NCI-H2227 treated with DMSO at 0.1 percent for 48 hours (cell line): ENCODE measurements at places on chromosomes 2 and 18.

- peak; percentile 76 for DNase-seq
These were observed 5.5 kb downstream of the SYT4 start for GRCh38 chr18:43271593-43272432.

DNA sequence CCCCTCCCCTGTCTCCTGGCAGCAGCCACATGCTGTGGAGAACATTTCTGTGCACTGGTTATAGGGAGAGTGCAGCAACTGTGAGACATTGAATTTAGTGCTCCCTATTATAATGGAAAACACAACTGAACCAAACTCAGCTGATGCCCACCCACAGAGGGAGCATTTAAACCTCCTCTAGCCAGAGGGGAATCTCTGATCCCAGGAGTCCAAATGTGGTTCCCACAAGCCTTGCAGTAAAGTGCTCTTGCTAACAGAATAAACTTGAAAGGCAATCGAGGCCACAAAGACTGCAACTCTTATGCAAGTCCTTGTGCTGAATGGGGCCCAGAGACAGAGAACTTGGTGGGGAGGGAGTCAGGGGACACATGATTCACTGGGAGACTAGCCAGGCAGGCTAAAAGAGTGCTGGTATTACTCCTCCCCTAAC lies 638.8 kb upstream of the VRK2 start:
- no peak for DNase-seq

DNA sequence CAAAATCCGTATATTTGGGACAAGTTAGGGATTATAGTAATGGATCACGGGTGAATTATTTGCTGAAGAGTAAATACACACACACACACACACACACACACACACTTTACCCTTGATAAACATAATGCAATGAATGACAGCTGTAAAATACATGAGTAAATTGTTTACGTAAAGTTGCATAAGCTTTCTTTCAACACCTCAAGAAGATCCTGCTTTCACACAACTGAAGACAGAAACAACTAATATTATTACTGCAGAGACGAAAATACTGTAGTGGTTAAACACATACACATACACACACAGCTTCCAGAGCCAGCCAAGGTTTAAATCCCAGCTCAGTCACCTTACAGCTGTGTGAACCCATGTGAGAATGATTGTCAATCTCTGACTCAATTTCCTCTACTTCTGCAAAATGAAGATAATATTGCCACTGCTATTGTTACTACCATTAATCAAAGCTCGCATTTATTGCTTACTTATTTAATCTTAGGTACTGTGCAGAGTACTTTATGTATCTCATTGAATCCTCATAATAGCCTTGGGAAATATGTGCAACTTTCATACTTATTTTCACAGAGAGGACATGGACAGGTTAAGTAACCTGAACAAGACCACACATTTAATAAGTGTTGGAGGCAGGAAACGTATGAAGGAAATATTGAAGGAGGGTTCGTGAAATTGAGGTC lies 50.6 kb upstream of the DOK6 start:
- no peak for DNase-seq

- DNase-seq, result no peak
These were observed 112.1 kb upstream of the SMAD7 start for GRCh38 chr18:49062832-49063226.

- no peak for DNase-seq
These were observed 35.7 kb downstream of the FEZ2 start for GRCh38 chr2:36562240-36562639.

- DNase-seq, result no peak
These were observed 227.8 kb downstream of the ZNF407 start for GRCh38 chr18:74825460-74825859.

DNA sequence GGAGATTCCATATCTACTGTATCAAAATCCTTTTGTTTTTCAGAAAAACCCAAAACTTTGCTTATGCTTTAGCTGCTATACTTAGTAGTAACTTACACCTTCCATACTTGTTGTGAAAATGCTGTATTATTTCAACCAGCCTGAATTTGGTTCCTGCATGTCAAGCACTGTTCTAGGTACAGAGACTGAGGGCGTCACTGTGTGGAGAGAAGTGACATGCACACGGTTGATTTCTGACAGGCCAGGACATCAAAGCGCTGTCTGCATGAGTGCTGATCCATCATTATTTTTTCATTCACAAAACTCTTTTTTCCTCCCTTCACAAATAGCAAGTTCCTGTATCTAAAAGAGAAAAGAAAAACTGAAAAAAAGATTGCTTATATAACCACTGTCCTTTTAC lies 31.6 kb downstream of the TRAPPC12 start:
- DNase-seq, result no peak

GRCh38 chr2:66587216-66587615 lies 152.3 kb downstream of the MEIS1 start:
- no peak for DNase-seq

DNA sequence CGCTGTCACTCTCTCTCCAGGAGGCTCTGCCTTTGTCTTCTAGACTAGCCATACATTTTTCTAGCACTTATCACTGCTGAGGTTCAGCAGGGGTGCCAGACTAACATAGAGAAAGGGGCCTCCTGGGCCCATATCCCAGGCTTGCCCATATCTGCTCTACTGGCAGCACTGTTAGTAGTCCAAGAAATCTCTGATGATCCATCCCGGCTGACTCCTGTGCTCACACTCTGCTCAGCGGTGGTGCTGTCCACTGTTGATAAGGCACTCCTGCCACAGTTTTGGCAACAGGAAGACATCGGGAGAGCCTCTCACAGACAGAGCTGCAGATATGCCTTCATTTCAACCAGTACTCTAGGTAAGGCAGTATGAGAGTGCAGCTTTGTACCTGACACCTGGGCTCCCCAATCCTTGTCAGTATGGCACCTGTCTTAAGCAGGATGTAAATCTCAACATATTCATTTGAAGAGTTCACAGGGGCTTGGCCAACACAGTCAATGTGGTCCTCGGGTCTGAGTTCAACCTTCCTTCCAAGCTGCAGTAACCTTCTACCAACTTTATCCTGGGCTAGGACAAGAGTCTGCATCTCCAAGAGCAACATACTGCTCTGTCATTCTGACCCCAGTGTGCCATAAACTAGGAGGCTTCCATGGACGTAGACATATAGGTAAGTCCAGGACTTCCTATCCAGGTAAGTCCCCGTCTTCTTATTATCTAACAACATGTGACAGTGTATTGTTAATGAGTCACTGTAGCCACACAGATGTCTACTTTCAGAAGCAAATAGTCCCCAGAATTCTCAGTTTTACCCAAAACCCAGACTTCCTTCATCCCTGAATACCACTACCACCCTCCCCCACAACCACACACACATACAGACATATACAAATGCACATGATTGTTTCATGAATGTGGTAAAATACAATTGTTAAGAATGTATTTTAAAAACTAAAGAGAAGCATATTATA lies 16.2 kb downstream of the KLF7 start:
- peak; percentile 49 for DNase-seq

GRCh38 chr2:186517090-186517489 lies 31.0 kb downstream of the ZC3H15 start:
- DNase-seq, result no peak

DNA sequence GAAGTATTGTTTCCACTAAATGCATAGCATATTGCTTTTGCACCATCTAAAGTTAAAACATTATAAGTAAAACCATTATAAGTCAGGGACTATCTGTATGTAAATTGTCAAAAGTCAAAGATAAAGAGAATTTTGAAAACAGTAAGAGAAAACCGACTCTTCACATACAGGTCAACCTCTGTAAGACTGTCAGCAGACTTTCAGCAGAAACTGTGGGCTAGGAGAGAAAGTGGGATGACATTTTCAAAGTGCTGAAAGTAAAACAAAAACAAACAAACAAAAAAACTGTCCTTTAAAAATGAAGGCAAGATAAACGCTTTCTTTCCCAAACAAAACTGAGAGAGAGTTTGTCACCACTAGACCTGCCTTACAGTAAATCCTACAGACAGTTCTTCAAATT lies 122.9 kb upstream of the ID2 start:
- no peak for DNase-seq

GRCh38 chr2:173193925-173194324 lies 118.3 kb downstream of the MAP3K20 start:
- no peak for DNase-seq

DNA sequence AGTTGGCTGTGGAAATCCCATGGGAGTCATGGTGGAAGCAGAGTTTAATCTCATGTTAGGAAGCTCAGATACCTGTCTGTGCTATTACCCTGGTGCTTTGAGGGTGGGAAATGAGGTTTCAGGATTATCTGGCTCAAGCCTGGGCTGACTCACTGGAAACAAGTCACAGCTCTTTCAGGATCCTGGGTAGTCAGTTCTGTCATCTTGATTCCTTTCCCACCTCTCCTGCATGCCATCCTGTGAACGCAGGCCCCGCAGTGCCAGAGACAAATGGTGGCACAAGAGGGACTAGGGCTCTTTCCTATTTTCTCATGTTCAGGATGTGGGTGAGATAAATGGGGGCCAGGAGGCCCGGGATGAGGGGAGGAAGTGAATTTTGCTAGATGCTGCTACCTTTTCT lies 3.7 kb upstream of the FAM136A start:
- no peak for DNase-seq

DNA sequence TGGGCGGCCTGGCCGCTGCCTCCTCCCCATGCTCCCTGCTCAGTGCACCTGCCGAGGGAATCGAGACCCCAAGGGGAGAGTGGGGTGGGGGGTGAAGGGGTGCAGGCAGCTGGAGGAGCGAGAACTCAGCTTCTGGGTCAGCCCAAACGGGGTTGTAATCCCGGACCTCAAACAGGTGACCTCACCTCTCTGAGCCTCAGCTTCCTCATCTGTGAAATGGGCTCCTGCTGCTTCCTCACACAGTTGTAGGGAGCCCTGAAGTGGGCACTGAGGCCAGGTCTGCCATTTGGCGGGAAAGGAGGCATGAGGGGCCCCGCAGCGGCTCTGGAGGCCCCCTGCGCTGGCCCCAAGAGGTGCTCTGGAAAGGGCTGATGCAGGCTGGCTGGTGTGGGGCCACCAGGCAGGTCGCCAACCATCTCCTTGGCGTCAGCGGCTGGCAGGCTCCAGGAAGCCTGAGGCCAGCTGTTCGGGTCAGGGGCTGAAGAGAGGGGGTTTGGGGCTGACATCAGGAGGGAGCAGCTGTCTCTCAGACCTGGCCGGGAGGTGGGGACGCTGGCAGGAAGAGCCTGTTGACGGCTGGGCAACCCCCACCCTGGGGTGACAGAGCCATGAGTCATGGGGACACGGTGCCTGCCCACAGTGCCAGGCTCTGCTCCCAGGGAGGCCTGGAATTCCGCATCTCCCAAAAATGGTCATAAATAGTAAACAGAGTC lies 4.9 kb downstream of the KLHL30 start:
- no peak for DNase-seq

- no peak for DNase-seq
These were observed 18.2 kb downstream of the TGIF1 start for GRCh38 chr18:3468066-3468705.

DNA sequence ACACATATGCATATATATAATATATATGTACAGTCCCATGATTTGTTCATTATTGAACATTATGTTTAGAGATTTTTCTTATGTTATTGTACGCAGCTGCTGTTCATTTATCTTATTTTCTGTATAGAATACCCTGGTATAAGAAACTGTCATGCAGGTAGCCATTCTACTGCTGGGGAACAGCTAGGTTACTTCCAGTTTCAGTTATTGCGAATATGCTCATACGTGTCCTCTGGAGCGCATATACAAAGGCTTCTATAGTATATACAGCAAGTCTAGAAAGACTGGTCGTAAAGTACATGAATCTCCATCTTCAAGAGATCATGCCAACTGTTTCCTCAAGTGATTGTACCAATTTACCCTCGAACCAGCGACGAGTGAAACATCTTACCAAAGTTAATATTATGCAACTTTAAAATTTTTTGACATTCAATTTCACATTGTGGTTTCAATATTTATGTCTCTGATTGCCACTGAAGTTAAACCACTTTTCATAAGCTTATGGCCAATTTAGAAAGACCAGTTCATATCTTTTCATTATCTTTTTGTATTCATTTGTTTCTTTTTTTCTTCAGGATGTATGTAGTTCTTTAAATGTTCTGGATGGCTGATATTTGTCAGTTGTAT lies 53.5 kb downstream of the RDH14 start:
- no peak for DNase-seq
